ENCODE measurements at places on chromosomes 3 and 15. TPM values are rescaled to one million over a fixed set of nuclear protein-coding genes. Genes with fewer than 3 reads are reported as not detected.

VGLL3 gene
- total RNA-seq = 2.0 TPM

GAP43 gene
- 11.7 TPM for total RNA-seq

SIDT1 gene
- total RNA-seq = not detected

CELSR3 gene
- 15.2 TPM for total RNA-seq

PP2D1 gene
- not detected for total RNA-seq

BAHD1 gene
- total RNA-seq = 24.1 TPM

IGF1R gene
- 109 TPM for total RNA-seq

ARGFX gene
- not detected for total RNA-seq

HYAL1 gene
- 3.1 TPM for total RNA-seq

PRR20G gene
- total RNA-seq = not detected

IQCF5 gene
- total RNA-seq = not detected

NR2E3 gene
- not detected for total RNA-seq

CRYGS gene
- total RNA-seq = 3.9 TPM

SHF gene
- total RNA-seq = 61.7 TPM

SLC22A14 gene
- 0.18 TPM for total RNA-seq

XCR1 gene
- not detected for total RNA-seq

SLC27A2 gene
- 10.6 TPM for total RNA-seq

CLDN16 gene
- 0.31 TPM for total RNA-seq

LHFPL4 gene
- 0.55 TPM for total RNA-seq

PLD1 gene
- 143 TPM for total RNA-seq

CMTM7 gene
- 24.6 TPM for total RNA-seq

TIMP4 gene
- not detected for total RNA-seq

DAZL gene
- not detected for total RNA-seq

DLL4 gene
- 6.2 TPM for total RNA-seq

KBTBD13 gene
- not detected for total RNA-seq

TP63 gene
- 1.6 TPM for total RNA-seq

PTX3 gene
- 0.40 TPM for total RNA-seq

CLEC3B gene
- not detected for total RNA-seq

PSMA4 gene
- total RNA-seq = 221 TPM

CFAP20DC gene
- total RNA-seq = 10.4 TPM

CHRNA5 gene
- 8.1 TPM for total RNA-seq

LYZL4 gene
- not detected for total RNA-seq

KCNMB3 gene
- total RNA-seq = 3.4 TPM

ADGRG7 gene
- 1.4 TPM for total RNA-seq

MESP2 gene
- not detected for total RNA-seq

TBC1D21 gene
- total RNA-seq = not detected

RAB43 gene
- 23.8 TPM for total RNA-seq

RETNLB gene
- not detected for total RNA-seq

STT3B gene
- 154 TPM for total RNA-seq

ADAMTS9 gene
- 53.8 TPM for total RNA-seq

EPHA3 gene
- 0.17 TPM for total RNA-seq

FGF12 gene
- total RNA-seq = 6.1 TPM

ASB14 gene
- not detected for total RNA-seq
